ENCODE measurements at places on chromosomes 4 and X.

- no peak for DNase-seq
These were observed 331.3 kb upstream of the SFRP2 start for GRCh38 chr4:154120006-154120676.

DNA sequence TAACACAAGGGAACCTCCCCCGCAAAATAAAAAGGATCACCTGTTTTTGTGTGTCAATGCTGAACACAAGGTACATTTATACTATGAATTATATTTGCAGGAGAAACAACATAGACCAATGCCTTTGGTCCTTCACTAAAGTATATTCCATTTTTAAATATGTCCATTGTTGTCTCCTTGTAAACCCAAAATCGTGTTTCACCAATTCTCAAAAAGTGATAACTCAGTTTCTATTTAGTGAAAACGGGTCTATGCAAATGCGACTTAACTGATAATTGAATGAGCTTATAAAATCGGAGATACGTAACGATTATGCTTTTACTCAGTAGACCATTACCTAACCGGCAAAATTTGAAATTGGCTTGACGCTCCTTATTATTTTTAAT is 2.1 kb downstream of the BRWD3 start:
- DNase-seq, result no peak

DNA sequence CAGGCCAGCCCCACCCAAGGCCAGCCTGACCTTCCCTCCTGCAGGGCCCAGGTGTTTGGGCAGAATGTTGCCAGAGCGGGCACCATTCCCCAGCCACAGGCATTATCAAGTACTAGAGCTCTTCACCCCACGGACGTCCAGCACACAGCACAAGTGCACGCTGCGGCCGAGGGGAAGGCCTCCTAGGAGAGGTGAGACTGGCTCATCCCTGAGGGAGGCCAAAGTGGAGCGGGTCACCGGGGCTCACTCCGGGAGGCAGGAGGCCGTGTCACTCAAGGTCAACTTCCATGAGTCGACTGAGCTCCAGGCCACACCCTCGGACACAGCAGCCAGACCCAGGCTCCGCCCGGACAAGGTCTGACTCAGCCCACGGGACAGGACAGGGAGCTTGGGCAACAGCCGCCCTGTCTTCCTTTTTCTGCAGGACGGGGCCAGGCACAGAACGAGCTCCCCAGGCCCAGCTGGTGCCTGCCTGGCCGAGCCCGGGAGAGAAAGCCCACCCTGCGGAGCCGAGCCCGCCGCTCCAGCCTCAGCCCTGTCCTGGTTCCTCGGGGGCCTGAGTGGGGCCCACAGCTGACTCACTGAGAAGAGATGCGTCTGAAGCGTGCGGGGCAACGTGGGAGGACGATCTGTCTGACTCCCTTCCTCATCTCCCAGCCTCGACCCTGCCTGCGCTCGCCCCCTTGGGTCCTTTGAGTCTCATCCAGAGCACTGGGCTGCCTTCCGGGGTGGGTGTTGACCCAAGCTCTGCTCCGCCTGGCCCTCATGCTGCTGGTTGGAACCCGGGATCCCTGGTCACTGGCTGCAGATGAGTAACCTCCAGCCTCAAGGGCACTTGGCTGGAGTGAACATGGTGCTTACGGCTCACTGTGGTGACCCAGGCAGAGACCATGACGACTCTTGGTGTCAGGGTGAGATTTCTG is 1.6 kb downstream of the SLC49A3 start:
- peak; percentile 84 for DNase-seq

DNA sequence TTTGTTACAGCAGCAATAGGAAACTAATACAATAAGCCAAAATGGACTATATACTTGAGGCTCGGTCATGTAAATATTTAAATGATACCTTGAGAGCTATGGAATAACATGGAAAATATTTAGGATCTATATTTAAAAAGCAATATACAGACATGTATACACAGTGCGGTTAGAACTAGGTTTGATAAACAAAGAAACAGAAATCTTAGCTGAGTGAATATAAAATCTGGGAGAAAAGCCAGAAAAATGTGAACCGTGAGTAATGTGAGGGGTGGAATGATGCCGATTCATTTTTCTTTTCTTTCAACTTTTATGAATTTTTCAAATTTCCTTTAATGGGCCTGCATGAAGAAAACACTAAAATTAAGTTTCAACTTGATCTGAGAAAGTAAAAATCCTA is 104.1 kb downstream of the ATXN3L start:
- no peak for DNase-seq

GRCh38 chr4:156672492-156673305 is 298.9 kb downstream of the PDGFC start:
- no peak for DNase-seq

- peak; percentile 14 for DNase-seq
These were observed 132.6 kb downstream of the IL15 start for GRCh38 chr4:141768954-141769353.

DNA sequence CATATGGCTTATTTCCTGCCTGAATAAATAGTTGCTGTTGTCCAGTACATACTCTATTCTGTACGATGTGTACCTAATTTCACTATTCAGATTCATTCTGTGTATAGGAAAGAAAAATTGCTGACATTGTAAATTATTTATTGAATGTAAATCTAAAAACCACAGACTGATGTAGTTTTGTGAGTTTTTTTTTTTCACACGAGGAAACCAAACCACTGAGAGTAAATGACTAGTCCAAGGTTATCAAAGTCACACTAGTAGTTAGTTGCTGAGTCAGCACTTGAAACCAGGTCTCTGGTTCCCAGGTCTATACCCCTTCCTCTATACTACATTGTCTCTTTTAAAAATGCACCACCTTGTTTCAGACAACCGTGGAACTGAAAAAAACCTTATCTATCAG is 298.3 kb upstream of the DIAPH2 start:
- DNase-seq, result no peak

GRCh38 chr4:144647590-144647989 is 1.6 kb downstream of the HHIP start:
- no peak for DNase-seq

- DNase-seq, result no peak
These were observed 9.7 kb upstream of the KLHL13 start for GRCh38 chrX:118126286-118126685.

- no peak for DNase-seq
These were observed 53.9 kb upstream of the DAPP1 start for GRCh38 chr4:99762728-99763127.

GRCh38 chr4:61543976-61544375 is 343.9 kb downstream of the ADGRL3 start:
- no peak for DNase-seq

GRCh38 chrX:8189096-8189830 is 18.2 kb upstream of the VCX2 start:
- DNase-seq, result no peak

GRCh38 chr4:2888886-2889285 is 45.2 kb downstream of the ADD1 start:
- no peak for DNase-seq

DNA sequence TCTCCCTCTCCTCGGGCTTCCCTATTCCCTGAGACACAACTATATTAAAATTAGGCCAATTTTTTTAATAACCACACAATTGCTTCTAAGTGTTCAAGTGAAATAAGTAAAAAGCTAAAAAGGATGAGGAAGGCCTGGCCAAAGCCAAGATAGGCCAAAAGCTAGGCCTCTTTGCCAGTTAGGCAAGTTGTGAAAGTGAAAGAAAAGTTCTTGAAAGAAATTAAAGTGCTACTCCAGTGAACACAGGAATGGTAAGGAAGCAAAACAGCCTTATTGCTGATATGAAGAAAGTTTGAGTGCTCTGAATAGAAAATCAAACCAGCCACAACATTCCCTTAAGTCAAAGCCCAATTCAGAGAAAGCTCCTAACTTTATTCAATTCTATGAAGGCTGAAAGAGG is 114.2 kb upstream of the FAT4 start:
- no peak for DNase-seq

DNA sequence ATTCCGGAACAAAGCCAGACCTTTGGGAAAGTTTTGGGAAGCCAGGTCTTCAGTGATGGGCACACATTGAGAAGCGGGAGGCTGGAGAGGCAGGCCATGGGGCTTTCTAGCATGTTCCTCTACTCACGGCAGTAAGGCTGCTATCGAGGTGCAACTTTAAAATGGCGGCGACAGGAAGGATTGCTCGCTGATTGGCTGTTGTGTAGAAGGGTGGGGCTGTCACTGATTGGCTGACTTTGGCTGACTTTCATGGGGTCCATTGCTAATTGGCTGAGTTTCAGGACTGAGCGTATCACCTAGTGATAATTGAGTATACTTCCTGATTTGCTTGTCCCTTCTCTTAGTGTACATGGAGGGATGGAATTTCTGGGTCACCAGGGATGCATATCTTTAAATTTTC is 19.7 kb upstream of the GLOD5 start:
- no peak for DNase-seq

DNA sequence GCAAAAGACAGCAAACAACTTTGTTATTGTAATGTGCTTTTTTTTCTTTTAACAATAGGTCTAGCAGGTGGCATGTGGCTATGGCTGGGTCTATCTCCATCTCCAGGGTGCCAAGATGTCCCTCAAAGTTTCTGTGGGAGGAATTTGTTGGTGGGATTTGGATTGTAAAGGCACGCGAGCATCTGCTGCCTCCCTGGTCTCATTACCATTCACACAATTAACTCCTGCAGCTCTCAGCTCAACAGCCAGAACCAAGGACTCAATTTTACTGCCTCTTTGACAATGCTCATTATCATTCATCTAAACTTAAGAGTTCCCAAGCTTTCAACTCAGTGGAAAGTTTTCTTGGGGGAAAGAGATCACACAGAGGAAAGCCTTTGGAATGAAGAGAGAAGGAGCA is 10.9 kb upstream of the PCDH18 start:
- DNase-seq, result no peak

DNA sequence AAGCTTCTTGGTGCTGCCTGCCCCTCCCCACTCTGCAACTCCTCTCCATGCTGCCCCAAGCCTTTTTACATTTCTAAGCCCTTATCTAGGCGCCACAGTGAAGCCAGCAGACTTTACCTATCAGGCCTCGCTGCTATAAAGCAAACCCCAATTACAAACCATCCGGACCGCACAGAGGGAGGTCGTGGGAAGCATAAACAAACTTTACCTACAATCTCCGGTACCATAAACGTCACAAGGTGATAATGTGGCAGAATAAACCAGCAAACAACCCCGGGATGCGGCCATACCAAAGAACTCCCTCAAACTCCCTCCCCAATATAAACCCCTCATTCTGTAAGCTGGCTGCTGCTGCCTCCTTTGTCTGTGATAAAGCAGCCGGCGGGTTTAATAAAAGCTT is 54.0 kb upstream of the ZCCHC13 start:
- DNase-seq, result peak; percentile 5

GRCh38 chr4:145619639-145619996 is 433 bp downstream of the MMAA start:
- peak; percentile 34 for DNase-seq

DNA sequence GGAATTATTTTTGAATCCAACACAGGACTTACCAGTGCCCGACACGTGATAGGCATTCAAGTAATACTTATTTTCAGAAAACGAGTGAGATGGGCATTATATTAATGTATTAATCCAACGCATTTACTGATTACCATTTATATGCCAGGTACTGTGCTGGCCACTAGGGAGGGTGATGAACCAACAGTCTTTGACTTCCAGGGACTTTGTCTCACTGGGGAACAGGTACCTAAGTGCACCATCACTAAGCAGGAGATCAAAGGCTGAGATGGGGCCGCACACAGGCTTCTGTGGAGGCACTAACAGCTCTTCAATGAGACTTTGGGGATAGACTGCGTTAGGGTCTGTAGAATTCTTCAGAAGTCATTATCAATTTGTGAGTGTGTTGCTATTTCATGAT is 5.7 kb upstream of the TADA2B start:
- DNase-seq, result no peak

- no peak for DNase-seq
These were observed 28.5 kb upstream of the XG start for GRCh38 chrX:2723286-2723879.

DNA sequence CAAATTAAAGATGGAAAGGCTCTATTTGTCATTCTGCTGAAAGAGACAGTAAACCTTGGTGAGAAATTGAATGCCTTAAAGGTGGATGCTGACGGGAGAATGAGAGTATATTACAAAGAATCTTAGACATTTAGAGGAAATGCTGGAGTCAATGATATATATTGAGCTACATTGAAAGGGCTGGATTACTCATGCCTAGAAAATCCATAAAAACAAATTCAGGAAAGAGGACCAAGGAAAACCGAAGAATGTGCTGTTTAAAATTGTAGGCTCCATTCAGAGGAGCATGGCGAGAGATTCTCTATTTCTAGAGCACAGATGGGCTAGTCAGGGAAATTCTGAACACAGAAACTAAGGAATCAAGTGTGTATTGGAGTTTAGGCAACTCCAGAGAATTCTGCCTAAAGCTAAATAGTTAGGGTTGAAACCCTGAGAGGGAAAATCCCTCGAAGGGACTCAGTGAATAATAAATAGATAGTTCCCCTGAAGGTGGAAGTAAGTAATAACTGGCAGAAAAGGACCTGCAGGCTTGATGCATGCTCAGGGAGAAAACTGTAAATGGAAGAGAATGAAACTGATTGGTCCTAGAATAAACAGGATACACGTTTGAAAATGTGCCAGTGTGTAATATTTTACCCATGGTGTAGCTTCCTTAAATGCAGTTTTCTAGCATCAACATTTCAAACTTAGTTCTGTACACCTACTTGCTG is 1532.4 kb upstream of the TENM3 start:
- no peak for DNase-seq

DNA sequence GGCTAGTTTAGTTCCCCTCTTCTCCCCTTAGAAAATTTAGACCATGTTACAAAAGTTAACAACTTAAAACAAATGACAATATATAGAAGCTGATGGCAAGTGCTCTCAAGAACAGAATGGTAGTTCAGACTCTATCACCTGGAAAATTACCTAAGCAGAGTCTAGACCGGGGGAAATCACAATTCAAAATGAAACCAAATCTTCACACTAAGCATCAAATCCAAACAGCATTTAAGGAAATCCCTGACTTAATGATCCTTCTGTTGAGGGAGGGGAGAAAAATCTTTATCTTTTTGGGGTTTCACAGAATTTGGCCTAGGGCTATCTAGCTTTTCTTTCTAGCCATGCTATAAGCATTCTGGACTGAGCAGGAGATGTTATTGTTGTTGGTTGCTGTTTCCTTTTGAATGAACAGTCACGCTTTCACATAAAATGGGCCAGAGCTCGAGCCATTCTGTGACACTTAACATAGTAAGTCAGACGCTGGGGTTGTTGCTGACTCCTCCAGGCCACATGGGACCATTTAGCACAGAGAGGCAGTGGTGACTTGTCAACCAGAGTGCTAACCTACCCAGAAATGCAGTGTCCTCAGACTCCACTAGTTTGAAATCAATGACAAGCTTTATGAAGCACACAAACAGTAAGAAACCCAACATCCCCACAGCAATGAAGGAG is 16.0 kb upstream of the LSM6 start:
- no peak for DNase-seq

DNA sequence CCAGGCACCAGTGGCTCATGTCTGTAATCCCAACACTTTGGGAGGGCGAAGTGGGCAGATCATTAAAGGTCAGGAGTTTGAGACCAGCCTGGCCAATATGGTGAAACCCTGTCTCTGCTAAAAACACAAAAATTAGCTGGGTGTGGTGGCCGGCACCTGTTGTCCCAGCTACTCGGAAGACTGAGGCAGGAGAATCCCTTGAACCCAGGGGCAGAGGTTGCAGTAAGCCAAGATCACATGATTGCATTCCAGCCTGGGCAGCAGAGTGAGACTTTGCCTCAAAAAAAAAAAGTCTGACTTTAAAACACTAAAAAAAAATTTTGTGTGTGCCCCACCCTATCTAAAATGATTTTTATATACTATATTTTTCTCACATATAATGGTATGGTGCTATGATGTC is 26.2 kb upstream of the TMEM192 start:
- no peak for DNase-seq

- peak; percentile 10 for DNase-seq
These were observed 93.1 kb upstream of the ESX1 start for GRCh38 chrX:104347860-104348259.

- no peak for DNase-seq
These were observed 675 bp downstream of the PRIMPOL start for GRCh38 chr4:184649971-184650855.

Measured in H4 (cell line).